ENCODE measurements at places on chromosomes 4 and X. TPM values are rescaled to one million over a fixed set of nuclear protein-coding genes. Genes with fewer than 3 reads are reported as not detected.

- no peak for DNase-seq
Measured at GRCh38 chr4:163915896-163916295, 421.4 kb downstream of the TMA16 start.

GRCh38 chrX:27883468-27884092, 75.8 kb downstream of the MAGEB10 start:
- no peak for DNase-seq

DNA sequence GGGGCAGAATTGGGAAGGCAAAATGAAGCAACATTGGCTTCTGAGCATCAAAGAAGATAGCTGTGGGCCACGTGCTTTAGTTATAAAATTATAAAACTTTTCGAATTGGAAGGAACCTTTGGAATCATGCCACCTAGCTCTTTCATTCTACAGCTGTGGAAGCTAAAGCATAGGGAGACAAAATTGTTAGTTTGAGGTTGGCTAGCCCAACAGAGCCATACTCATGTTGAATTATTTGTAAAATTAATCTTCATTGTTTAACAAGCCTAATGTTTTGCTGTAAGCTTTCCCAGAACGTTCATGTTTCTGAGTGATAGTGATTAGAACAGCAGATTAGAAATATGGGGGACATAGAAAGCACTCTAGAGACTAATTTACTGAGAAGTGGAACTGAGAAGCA, 35.9 kb downstream of the HHIP start:
- no peak for DNase-seq

GRCh38 chrX:3713225-3713936, at the start of gene PRKX:
Gene PRKX, minus strand, starts transcription at chrX:3713649. Its CDS starts 396 bp downstream, at chrX:3713253.
- peak; percentile 90 for DNase-seq

Gene TBX22
- not detected for total RNA-seq

GRCh38 chr4:87321888-87322287, 794 bp downstream of the HSD17B13 start:
- DNase-seq: no peak

Gene C4orf33
- 27.5 TPM for total RNA-seq

Gene FDCSP
- total RNA-seq: not detected

- no peak for DNase-seq
Measured at GRCh38 chr4:172983014-172983413, 185.6 kb upstream of the GALNT7 start.

DNA sequence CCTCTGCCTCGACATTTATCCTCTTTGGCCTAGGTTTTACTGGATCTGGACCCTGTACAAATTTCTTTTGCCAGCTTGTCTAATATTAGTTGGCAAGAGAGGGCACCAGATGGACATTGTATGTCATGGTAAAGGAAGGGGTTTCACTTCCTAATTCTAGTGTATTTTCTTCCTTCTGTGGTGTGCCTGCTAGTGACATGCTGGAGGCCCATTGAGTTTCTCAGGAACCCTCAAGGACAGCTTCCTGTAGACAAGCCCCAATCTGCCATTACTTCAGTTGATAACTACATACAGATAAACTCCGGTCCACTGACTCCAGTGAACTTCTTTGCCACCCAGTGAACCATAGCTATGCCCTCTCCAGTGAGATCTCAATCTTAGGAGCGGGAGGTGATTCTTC, 116.9 kb downstream of the STPG2 start:
- no peak for DNase-seq

DNA sequence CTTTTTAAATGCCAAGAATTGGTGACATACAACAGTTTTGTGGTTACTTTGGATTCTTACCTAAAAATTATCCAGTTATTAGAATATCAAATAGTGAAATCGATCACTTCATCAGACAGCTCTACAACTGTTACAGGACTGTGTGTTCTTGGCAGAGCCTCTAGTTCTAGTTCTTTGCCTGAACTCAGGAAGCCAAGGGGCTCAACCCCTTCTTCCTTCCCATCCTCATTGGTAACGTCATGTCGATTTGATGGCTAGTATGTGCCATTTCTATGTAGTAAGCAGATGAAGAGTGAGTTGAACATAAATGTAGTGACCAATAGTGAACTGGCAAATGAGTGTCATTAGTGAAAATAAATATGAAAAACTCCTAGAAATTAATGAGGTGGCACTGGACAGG, 59.4 kb upstream of the LIMCH1 start:
- no peak for DNase-seq

Gene SPOCK3
- total RNA-seq: not detected

DNA sequence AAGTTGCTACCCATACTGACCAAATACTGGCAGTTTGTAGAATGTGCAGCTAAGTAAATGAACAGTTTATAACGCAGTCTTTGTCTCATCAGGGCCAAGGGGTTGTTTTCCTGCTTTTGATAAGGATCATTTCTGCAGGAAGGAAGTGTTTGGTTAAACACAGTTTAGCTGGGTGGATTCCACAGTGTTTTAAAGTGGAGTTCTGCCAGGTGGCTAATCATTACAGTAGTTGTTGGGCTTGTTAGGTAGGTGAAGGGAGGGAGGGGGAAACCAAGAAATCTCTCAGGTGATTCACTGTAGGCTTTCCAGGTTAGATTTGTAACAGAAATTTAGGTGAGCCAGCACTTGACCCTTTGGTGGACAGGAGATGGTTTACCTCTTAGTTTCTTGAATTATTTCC, 58.1 kb downstream of the FNIP2 start:
- DNase-seq: peak; percentile 91

DNA sequence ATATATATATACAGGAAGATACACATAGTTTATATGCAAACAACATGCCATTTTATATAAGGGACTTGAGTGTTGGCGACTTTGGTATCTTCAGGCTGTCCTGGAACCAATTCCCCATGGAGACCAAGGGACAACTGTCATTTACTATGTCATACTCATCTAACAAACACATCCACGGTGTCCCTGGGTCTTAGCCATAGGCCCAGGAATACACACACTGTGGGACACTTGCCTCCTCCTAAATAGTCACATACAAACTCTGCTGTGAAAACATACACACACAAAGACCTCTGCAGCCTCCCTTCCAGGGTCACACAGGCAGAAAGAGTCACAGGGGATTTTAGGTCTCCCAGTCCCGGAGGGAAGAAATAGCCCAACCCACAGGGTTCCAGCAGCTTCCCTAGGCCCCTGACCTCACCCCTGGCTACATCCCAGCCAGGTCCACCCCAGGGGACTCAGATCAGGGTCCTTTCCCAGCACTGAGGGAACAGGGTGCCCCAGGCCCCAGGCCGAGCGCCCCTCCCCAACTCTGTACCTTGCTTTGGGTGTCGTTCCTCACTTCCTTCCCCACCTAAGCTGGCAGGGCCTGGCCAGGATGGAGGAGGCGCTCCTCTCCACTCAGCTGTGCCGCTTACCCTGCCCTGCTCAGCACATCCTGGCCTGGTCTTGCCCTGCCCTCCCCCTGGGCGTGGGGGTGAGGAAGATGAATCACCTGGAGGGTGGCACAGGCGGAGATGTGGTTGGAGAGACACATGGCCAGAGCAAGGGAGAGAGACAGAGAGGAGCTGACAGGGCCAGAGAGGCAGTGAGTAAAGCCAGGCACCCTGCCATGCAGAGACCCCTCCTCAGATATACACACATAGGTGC, 21.8 kb downstream of the FGD1 start:
- DNase-seq: no peak

DNA sequence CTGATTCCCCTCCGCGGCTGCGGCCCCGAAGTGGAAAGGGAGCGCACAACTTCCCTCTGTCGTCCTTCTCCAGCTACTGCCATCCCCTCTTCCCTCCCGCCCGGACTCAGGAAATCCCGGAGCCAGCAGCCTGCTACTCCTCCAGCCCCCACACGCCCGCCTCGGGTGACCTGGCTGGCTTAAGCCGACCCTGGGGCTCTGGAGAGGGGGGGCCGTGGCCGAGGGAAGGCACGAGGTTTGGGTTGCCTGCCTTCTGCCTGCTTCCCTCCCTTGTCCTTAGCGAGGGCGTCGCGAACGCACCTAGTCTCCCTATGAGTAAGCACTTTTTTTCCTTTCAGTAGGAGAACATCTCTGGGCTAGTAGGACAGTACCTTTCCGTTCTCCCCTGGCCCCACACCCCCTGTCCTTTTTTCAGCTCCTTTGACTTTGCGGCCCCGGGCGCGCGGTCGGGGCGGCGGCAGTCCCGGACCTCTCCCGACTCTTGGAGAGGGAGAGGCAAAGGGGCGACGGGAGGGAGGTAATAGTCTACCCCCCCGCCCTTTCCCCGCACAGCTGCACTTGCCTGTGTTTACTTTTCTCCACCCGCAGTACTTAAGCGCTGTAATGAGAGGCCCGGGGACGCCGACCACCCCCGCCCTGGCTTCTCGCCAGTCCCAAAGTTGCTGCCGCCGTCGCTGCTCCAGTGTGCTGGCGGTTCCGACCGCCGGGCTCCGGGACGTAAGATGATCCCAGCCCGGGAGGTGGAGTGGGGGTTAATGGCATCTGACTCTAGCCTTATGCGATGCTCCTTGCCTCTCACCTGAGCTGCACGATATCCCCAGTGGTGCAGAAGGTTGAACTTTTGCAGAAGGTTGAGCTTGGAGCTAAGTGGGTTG, 868 bp downstream of the PLS3 start:
- DNase-seq: peak; percentile 28

DNA sequence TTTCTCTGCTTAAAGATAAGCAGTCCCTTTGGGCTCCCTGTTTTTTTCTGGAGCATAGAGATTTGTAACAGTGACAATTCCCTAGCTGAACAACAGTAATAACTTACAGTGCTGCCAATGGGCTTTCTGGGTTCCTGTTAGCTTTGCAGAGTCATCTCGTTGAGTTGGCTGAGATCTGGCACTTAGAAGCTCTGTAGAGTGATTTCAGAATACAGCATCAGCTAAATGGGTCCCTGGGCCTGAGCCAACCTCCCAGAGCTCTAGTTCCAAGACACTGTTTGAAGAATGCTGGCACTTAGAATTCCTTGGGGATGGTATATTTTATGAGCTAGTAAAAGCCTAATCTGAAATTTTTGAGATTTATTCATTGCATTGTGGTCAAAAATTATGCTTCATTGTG, 43.5 kb upstream of the SERTM2 start:
- DNase-seq: peak; percentile 72

DNA sequence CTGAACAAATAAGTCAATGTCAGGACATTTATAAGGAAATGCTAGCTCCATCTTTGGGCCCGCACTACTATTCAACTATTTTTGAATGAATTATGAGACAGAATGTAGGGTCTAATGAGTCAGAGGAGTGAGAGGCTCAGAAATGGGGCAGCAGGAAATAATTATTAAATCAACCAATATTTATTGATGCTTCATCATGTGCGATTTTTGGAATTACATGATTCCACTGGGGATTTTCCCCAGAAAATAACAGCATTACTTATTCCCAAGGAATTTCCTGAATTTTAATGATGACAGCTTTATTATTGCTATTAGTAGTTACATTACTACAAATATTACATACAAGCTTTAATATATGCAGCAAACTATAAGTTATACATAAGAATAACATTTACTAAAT, 49.3 kb upstream of the PHF8 start:
- DNase-seq: no peak

Gene ADAM29
- not detected for total RNA-seq

GRCh38 chr4:17544205-17544604, 29.2 kb downstream of the CLRN2 start:
- DNase-seq: no peak

DNA sequence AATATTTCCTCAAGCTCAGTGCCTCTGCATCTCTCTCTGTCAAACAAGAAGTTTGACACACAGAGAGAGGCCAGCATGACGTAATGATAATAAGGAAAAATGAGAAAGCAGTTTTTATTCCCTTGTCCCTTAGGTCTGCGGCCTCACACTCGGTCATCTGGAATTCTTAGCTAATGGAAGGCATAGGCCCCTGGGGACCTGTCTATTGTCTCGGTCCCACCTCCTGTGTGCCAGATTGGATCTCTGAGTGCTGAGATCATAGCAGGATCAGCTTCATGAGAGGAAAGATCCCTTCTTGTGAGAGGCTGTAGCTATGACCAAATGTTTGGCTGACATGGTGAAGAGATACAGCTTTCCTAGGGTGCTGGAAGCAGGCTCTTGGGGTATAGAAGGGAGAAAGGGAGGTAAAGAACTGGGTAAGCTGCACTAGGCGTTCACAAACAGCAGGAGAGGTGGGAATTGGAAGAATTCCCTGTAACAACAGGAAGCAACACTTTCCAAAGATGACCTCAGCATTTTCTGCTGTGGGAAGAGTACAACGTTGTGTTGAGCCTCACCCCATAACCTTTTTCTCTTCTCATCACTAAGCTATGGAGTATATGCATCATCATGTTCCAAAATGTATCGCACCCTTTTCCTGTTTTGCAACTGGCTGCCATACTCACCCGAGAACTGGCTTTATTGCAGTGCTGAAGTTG, 20.2 kb downstream of the TMEM31 start:
- no peak for DNase-seq

Gene GPR119
- total RNA-seq: not detected

Gene USP17L18
- total RNA-seq: not detected

Gene RNF212
- not detected for total RNA-seq

DNA sequence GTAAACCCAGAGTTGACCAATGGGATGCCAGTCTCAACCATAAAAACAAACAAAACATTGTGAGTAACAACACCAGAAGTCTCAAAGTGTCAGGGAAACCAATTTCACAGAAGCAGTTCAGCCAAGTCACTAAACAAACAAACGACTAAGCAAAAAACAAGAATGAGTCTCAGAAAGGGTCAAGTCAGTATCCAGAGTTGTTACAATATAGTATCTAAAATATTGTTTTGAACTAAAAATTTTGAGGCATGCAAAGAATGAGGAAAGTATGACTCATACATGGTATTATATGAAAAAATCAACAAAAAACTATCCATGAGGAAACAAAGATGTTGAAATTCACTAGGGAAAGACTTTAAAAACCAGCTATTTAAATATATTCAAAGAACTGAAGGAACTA, 70.6 kb downstream of the AR start:
- DNase-seq: no peak

DNA sequence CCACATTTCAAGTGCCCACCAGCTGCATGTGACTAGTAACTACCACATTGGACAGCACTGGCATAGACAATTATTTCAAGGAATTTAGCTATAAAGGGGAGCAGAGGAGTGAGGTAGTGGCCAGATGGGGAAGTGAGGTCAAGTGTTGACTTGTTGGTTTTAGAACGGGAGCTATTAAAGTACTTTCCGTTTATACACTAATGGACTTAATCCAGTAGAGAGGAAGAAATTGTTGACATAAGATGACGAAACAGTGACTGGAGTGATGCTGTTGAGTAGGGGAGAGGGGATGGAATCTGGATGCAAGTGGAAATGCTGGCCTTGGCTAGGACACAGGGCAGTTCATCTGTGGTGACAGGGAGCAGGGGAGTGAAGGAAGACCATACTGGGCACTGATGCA, 154.4 kb downstream of the AMMECR1 start:
- DNase-seq: no peak
